HFFc6 (cell line): ENCODE measurements at places on chromosomes 13 and 19. TPM values are rescaled to one million over a fixed set of nuclear protein-coding genes. Genes with fewer than 3 reads are reported as not detected.

Gene ZNF497
- total RNA-seq, result 0.30 to 0.54 TPM (median 0.49 TPM) in 3 replicates

Gene MZT1
- 19.8 to 27.4 TPM (median 26.9 TPM) in 3 replicates for total RNA-seq

Gene FCER2
- total RNA-seq, result not detected in 3 replicates

Gene MAST1
- total RNA-seq, result not detected in 2 replicates

Gene UBE2L5
- 0.36 TPM in 1 of 3 replicates, not detected in the others for total RNA-seq

Gene DKKL1
- not detected in 3 replicates for total RNA-seq

Gene ADM5
- 0.85 to 1.1 TPM (median 0.92 TPM) in 3 replicates for total RNA-seq

Gene FCHO1
- total RNA-seq, result 0.23 to 1.1 TPM (median 0.39 TPM) in 3 replicates

Gene NUFIP1
- 5.7 to 8.6 TPM (median 7.5 TPM) in 3 replicates for total RNA-seq

Gene WDR83
- total RNA-seq, result 10.3 to 11.7 TPM (median 10.8 TPM) in 3 replicates

Gene F10
- 11.2 to 21.9 TPM (median 15.8 TPM) in 3 replicates for total RNA-seq

Gene ICAM4
- 0.19 to 0.62 TPM in 2 of 3 replicates, not detected in the other for total RNA-seq

Gene LHB
- not detected in 3 replicates for total RNA-seq
